ENCODE measurements at places on chromosomes 6 and 20.

DNA sequence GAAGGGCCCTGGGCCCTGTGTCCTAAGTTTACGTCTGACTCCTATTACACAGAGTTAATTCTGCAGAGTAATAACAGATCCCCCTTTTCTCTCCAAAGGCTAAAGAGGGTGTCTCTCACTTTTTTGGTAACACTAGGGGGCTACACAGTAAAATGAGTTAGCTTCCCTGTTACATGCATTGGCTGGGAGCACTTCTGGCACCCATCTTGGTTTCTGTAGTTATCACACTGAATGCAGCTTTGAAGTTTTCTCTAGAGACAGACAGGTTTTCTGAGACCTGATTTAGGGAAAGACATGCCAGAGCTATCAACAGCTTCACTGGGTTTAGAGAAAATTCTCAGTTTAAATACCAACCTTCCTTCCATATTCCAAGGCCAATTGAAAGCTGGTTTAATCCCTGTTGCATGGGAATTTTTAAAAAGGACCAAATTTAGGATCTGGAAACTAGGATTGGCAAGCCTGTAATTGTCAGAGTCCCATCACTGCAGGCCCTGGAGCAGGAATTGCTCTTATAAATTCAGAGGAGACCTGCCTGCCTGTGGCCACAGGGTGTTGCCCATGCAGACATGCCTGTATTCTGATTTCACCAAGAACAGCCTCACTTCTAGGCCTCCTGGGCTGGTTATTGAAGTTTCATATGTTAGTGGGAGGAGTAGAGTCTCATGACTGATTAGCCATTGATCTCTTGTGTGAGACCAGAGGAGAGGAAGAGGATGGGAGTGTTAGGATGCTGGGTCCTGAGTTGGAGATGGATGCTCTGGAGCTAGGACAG is 29.4 kb downstream of the RNF8 start:
- no peak for DNase-seq

GRCh38 chr6:15020119-15020770 is 225.6 kb upstream of the JARID2 start:
- no peak for DNase-seq

DNA sequence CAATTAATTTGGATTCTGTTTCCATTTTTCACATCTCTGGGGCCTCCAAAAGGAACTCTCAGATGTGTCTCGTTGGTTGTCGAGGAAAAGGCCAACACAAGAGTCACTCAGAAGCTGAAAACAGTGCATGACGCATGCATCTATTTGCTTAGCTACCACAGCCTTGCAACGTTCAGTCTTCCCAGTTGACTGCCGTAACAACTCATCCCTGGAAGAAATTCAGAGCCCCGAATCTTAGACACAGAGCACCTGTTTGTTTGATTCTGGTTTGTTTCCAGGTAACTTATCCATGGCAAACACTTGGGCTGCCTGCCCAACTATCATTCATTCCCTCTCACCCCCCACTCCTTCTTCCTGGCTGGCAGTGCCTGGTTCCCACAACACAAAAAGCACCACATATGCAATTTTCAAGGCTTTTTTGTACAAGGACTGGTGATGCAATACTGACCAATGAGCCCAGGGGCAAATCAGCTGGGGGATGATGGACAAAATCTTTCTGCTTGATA is 60.5 kb downstream of the ZMYND8 start:
- DNase-seq, result no peak

DNA sequence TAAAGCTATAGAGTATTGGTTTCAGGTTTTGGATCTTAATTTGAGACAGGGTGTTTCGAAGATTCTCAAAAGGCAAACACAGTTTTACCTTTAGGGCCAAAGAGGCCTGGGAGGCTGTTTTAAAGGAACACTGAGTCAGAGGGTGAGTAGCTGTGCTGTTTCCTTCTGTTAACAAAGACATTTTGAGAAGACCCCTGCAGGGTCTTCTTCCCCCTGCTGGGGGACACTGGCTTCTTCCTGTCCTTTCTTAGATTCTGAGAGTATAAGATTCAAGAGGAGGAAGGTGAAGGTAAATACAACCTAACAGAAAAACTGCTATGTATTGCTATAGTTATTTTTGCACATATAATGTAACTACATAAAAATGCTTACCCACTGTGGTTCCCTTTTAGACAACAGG is 19.0 kb downstream of the HS3ST5 start:
- DNase-seq, result no peak

DNA sequence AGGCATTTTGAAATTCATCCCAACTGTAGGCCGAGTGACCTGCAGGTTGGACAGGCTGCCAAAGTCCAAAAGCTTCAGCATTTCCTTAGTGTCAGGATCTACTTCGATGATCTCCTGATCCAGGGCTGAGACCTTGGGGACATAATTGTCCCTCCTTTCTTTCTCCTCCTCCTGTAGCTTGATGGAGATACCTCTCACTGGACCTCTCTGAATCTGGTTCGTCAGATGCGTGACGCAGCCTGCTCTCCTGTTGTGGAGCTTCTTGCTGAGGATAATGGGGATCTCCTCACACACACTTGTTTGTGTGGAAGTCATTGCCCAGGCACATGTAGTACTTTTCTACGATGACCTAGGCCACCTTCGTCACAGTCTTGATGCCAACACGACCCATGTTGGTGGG is 1.5 kb upstream of the MAS1L start:
- DNase-seq, result no peak

DNA sequence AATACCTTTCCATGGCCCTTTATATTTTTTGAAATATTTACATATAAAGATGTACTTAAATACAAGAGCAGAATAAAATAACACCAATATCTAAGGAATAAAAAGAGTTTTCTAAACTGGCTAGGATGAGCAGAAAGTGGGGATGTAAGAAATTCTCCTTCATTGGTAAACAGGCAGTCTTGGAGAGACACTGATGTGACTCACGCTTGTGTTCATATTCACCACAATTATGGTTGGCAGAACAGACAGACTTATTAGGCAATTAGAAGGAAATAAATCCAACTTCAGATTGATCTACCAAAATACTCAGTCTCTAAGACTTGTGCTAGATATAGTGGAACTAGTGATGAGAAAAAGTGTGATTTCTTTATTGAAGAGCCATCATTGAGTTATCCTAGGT is 463.7 kb downstream of the CDC5L start:
- no peak for DNase-seq

- DNase-seq, result no peak
Observed at GRCh38 chr6:123009059-123009458, 13.0 kb downstream of the CLVS2 start.

GRCh38 chr6:83976037-83976755 is 57.4 kb upstream of the MRAP2 start:
- no peak for DNase-seq

DNA sequence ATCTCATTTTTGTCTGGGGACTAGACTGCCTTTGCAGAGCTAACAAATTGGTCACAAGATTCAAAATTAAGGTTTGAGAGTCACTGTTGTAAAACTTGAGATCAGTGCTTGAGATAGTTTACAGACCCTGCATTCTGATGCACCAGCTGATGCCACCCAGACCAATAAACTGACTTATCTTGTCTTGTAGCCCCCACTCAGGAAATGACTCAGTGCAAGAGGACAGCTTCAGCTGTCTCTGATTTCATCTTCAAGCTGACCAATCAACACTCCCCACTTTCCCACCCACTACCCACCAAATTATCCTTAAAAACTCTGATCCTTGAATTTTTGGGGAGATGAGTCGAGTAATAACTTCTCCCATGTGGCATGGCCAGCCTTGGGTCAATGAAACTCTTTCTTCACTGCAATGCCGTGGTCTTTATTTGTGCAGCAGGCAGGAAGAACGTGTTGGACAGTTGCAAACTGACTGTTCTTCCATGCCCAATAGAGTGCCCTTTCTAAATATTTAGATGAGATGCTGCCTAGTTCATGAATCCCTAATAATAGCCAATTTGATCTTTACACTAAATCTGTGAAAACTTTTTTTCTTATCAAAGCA is 48.3 kb upstream of the PROKR2 start:
- no peak for DNase-seq

DNA sequence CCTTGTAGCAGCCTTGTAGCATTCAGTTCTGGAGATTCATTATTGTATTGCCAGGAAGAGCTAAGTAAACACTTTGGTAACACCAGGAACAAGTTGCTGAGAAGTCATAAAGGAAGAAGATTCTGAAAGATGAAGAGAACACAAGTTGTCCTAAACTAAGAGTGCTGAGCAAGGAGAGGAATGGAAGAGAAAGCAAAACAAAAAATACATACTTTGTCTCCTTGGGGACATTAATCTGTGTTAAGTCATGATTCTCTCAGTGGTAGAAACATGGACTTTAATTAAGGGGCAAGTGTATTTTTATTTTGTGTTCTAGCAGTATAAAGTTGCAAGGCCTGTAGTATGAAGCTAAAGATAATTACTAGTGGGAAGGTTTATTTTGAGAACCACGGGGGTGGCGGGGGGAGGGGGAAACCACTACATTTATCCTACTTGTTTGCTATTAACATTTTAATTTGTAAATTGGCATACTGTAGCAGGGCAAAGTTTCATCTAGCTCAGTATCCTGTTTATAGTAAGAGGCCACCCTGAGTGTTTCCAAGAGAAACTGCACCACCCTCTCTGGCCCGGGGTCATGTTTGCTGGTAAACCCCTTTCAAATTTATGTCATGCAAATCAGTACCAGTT is 463.0 kb downstream of the CDKAL1 start:
- peak; percentile 79 for DNase-seq

GRCh38 chr6:150874179-150874578 is 8.7 kb downstream of the MTHFD1L start:
- no peak for DNase-seq

DNA sequence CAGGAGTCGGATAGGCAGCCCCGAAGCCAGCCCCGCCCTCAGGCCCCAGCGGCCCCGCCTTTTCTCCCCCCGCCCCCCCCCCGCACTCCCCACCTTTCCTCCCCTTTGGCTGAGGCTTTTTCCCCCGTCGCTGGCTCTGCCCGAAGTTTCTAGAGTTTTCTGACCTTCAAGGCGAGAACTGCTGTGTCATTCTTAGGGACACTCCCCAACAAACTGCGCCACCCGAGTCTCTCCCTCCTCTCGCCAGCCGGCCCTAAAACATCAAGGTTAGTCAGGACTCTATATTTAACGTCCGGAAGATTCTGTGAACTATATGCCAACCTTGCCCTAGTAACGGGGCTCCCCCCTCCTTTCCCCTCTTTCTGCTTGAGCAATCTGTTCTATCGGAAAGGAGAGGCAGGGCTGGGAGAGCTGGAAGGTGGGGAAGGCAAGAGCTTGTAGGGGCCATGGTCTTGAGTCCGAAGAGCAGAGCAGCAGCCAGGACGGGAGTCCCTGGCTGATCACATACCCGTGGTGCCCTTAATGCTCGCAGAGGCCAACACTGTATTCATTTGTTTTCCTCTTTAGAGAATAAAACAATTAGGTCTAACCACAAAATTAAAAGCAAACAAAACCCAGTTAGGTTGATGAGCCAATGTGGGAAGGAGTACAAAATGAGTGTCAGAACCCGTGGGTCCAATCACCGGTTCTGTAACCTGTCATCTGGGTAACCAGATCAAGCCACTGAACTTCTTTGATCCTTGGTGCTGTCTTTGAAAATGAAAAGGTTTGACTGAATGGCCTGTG is 5.3 kb upstream of the HSPA1B start:
- no peak for DNase-seq

Data from NCI-H526 treated with DMSO at 0.1 percent for 48 hours (cell line).